ENCODE measurements at places on chromosomes 11 and 22.

DNA sequence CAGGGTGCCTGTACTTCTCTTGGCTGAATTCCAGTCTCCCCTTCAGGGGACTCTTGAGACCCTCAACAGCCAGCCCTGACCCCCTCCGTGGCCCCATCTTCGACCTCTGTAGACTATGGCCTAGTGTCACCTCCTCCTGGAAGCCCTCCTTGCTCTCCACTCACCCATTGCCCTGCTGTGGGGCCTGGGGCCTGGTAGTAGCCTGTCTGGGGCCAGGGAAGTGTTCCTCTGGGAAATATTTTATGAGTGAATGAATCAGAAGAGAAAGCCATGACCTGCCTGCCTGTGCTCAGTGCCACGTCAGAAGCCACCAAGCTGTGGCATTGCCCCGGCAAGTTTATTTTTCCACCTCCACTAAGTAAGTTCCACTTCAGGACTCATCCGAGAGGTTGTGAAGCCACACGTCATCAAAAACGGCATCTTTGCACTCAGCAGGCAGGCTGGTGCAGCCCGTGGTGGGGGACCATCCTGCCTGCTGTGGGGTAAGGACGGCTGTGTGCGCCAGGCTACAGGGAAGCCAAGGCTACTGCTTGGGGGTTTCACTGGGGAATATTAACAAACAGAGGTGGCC, 59.6 kb upstream of the PPARA start:
- no peak for DNase-seq

GRCh38 chr11:128462922-128463321, 124.4 kb downstream of the ETS1 start:
- no peak for DNase-seq

DNA sequence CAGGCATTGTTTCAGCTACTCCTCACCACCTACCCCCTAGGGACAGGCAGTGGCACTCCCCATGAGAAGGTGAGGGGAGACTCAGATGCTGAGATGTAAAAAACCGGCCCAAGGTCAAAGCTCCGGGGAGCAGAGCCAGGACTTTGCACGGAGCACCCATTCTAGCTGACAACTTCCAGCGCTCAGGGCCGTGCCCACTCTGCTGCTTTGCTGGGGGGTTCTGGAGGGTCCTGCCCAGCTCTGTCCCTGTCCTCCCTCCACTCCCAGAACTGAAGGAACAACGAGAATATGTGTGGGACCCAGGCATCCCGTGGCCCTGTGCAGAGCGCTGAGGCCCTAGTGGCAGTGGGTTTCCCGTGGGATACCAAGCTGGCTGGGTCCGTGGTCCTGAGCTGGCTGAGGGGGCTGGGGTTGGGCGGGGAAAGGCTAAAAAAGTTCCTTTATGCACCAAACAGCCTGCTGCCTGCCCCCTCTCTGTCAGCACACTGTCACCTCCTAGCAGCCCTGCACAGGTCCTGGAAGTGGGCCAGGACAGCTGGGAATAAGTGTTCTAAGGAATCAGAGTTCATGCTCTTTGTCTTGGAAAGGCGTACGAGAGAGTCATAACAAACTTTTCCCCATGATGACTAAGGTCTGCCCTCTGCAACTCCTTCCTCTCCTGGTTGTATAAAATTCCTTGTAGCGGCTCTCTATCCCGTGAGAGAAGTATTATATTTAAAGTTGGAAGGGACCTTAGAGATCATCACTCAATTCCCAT, 1.9 kb downstream of the MS4A10 start:
- DNase-seq: no peak

DNA sequence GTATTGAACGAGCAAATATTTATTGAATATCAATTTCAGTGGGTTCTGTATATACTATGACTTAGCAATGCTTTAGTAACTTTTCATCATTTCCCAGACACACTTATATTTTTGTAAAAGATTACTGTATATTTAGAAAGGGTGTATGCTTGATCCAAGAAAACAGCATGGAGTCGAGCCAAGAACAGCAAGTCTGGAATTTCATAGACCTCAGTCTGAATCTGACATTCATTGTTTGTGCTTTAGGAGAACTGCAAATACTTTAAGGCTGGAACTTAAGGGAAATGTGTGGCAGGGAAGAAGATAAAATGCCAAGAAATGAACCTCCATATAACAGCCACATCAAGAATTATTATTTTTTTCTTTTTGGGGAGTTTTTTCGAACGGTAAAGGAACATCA, 1156.8 kb downstream of the LRRC4C start:
- no peak for DNase-seq

DNA sequence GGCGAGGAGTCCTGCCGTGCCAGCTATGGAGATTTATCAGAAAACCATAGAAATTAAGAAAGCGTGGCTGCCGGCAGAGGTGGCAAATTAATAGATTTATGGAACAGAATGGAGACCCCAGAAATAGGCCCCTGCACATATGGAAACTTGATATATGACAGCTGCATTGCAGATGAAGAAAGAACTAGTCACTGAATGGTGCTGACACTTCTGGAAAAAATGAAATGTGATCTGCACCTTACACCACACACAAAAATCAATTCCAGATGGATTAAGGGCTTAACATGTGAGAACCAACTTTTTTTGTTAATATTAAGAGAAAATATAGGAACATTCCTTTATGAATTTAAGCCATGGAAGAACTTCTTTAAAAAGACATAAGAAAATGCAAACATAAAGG, 40.3 kb upstream of the TSKU start:
- DNase-seq: no peak

GRCh38 chr11:67277231-67277961, 11.1 kb downstream of the GRK2 start:
- peak; percentile 69 for DNase-seq

DNA sequence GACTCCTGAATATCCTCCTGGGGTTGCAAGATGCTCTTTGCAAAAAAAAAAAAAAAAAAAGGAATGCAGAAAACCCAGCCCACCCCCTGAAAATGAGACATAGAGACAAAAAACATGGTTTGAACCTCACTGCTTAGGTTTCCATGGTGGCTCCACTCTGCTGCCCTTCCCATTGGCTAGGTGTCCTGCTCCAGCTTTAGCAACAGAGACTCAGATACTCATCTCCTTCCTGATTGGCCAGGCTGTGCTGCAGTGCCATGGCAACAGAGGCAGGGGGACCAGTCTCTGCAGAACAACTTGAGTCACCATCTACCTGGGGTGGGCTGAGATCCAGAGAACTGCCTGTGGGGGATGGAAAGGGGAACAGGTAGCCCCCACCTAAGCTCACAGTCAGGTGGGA, 17.4 kb upstream of the YWHAH start:
- DNase-seq: no peak

- no peak for DNase-seq
Measured at GRCh38 chr22:23909296-23909898, 15.2 kb downstream of the MIF start.

DNA sequence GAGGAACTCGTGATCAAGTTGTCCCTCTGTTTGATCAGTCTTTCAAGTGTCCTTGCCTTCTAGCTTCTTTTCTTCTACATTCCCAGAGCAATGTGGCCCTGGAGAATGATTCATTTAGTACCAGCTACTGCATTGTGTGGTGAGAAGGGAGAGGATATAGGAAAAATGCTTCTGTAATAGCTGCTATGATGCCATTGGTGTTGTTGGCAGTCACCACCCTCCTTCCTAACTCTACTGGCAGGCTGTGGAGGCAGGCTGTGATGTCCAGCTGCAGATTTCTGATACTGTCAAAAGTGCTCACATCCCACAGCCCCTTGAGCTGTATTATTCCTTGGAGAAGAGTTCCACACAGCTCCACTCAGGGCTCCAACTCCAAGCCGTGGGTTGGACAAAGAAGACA, 52.8 kb downstream of the ENDOD1 start:
- no peak for DNase-seq

- DNase-seq: no peak
Measured at GRCh38 chr11:120031156-120031555, 106.8 kb downstream of the TRIM29 start.

All from NCI-H2081 (cell line).